H7 (cell line): ENCODE measurements at places on chromosomes 6 and 20.
A peak's percentile ranks its signal among the peaks of the same experiment; 100 is the strongest.

DNA sequence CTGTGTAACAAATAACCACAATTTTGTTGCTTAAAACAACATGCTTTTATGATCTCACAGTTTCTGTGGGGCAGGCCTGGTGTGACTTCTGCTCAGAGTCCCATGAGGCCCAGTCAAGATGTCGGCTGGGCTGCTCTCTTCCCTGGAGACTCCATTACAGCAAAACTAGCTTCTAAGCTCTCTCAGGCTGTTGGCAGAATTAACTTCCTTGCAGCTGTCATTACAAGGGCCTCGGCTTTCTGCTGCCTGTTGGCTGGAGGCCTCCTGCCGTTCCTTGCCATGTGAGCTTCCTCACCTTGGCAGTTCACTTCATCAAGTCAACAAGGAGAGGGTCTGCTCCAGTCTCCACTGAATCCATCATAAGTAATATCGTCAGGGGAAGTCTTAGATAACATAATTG is 659.2 kb downstream of the PRKN start:
- DNase-seq, result no peak

GRCh38 chr6:167978607-167979006 is 18.9 kb upstream of the KIF25 start:
- DNase-seq, result no peak

DNA sequence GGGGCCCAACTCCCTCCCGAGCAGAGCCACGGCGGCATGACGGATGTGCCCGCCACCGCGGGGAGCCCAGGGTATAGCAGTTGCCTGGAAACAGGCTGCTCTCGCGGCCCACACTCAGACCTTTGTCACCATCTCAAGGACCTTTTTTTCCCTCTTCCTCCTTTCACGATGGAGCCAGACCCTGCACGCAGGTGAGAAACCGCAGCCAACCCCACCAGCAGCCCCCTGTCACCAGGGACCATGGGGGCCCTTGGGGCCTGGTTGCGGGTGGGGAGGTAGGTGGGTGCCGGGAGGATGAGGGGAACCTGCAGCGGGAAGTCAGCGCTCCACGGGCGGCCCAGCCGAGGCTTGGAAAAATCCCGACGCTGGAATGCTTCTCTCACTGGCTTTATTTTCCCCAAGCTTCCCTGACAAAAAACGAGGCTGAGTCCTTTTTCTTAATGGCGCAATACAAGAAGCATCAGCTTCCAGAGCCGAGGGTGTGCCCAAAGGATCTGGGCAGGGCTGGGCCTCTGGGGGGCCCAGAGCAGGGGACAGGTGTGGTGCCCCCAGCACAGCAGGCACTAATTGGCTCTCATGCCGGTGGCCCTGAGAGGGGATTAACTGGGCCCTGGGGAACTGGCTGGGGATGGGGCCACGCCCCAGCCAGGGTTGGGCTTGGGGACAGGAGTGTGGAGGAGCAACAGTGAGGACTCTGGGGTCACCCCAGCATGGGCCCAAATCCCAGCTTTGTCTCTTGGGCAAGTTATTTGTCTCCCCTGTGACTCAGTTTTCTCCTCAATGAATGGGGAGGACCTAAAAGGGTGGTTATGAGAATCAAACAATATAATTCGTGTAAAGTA is 23.9 kb downstream of the NOL4L start:
- peak; percentile 84 for DNase-seq

DNA sequence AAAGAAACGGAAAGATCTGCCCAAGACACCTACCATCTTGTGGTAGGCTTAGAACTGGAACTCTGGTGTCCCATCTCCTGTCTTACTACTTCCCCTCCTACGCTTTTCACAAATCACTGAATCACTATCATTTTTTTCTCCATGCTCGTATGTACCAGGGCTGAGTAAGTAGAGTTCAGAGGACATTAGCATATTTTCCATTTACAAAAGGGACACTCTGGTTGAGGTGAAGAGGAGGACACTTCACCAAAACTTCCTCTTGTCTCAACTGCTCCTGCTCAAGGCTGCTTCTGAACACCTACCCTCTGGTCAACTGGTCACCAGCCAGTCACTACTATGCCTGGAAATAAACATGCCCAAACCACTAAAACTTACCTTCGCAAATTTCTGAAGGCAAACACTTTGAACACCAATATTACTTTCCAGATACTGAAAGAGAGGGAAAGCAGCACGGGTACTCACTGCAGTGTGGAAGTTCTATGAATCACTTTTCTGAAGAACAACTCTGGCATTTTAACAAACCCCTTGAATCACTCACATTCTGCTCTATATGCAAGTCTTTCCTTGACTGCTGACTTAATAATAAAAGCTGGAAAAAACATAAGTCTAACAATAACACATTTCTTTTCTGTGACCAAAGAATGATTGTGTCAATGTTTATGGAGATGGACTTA is 123.3 kb downstream of the INSM1 start:
- DNase-seq, result no peak

DNA sequence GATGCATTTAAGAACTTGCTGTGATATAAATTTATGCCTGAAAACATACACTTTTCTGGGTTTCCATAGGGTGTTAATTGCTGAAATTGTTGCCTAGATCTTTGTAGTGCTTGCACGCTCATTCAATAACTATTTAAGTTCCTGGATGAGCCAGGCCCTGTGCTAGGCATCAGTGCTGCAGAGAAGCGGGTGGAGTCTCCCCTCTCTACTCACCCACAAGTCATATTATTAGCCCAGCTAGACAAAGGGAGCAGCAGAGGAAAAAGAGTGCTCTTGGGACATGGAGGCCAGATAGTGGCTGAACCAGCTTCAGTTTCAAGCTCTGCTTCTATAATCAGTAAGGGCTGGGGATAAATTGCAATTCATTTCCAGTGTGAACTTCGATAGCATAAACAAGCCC is 329.1 kb downstream of the TFAP2B start:
- no peak for DNase-seq

DNA sequence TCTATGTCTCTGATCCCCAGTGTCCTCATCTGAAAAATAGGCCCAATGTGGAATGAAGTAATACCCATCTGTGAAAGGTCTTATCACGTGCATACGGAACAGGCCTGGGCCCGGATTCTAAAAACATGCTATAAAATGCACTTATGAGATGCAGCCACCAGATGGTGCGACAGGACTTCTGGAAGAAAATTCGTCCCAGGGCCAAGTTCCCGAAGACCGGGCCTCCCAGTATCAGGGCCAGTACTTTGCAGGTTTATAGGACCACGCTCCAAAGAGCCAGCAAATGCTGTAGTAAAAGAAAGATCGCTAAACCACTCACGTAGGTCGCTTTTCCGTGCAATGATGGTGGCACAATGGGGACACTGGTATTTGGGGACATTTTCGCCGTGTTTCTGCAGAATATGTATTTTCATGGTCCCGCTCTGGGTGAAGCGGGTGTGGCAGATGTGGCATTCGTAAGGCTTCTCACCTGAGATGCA is 10.6 kb downstream of the CTCFL start:
- DNase-seq, result peak; percentile 82

- DNase-seq, result no peak
Measured at GRCh38 chr6:21404577-21404976, 189.0 kb upstream of the SOX4 start.

DNA sequence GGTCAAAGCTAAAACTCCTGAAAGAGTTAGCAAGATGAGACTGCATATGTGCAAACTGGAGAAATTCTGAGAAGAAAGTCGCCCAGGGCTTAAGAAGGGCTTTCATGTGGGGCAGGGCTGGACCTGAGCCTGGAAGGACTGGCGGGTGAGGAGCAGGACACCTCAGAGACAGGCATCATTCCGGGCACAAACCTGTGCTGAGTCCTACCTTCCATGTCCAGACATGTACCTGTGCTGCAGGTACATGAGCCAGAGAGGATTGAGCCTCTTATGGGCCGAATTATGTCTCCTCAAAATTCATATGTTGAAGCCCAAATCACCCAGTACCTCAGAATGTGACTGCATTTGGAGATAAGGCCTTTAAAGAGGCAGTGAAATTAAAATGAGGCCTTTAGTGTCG is 171.0 kb downstream of the QRSL1 start:
- DNase-seq, result no peak

- no peak for DNase-seq
Measured at GRCh38 chr6:165571721-165572132, 91.3 kb downstream of the PDE10A start.

DNA sequence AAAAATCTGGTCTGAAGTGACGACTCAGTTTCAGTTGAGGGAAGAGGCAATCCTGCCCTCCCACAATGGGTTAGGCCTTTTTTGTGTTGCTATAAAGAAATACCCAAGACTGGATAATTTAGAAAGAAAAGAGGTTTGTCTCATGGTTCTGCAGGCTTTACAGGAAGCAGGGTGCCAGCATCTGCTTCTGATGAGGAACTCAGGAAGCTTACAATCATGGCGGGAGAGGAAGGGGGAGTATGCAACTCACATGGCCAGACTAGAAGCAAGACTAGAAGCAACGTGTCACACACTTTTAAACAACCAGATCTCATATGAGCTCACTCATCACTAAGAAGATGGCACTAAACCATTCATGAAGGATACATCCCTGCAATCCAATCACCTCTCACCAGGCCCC is 529.3 kb downstream of the KIF16B start:
- DNase-seq, result no peak

DNA sequence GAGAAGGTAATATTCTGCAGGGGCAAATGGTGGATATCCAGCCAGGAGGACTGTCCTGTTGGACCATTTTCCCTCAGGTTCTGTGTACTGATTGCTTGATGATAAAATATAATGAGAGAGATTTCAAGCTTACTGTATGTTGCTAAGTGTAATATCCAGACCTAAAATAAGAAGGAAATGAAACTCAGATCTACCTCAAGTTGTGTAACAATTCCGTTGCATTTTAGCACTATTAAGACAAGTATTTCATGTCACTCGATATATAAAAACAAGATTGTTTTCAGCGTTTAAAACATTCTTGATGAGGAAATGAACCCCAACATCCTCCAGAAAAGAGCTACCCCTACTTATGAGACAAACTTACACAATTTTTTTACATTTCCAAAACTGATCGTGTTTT is 57.2 kb downstream of the RGS17 start:
- no peak for DNase-seq

DNA sequence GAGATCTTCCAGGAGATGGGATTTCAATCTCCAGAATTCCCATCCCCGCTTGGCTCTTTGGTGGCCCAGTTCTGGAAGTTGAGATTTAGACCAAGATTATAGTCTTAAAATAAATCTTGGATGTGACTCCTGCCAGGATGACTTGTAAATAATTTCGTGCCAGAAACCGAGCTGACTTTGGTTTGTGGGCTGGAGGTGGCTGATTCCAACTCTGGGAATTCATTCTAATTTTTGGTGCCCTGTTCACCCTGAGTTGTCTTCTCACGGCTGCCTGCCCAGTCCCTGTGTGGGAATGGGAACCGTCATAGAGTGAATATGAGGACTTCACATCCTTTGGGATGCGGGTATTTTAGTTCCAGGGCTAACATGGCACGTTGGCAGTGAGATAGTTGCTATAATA is 64.8 kb downstream of the JARID2 start:
- DNase-seq, result no peak

GRCh38 chr6:819122-819521 is 126.2 kb upstream of the EXOC2 start:
- no peak for DNase-seq

GRCh38 chr6:130681028-130681427 is 146.2 kb upstream of the SMLR1 start:
- DNase-seq, result no peak

- no peak for DNase-seq
Measured at GRCh38 chr6:90036963-90037362, 142.7 kb downstream of the GJA10 start.

DNA sequence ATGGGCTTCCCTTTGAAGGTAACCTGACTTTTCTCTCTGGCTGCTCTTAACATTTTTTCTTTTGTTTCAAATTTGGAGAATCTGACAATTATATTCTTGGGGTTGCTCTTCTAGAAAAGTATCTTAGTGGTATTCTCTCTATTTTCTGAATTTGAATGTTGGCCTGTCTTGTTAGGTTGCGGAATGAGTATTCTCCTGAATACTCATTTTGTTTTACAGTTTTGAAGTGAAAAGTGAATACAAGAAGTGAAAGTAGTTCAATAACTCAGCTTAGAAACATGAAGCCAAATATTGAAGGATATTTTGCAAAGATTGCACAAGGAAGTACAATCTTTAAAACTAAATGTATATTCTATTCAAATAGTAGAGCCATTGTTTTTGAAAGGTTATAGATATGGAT is 120.2 kb upstream of the MAP3K4 start:
- no peak for DNase-seq

DNA sequence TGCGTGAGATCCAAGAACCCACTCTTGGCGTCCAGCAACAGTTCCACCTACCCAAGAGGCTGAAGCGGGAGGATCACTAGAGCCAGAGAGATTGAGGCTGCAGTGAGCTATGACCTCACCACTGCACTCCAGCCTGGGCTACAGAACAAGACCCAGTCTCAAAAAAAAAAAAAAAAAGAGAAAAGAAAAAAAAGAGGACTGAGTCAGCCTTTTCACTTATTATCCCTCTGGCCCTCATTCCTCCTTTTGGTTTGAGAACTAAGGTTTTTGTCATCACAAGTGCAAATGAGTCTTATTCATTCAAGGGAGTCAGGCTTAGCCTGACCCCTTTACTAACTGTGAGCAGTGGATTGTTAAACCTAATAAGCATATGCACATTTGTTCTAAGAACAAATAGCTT is 37.9 kb upstream of the JARID2 start:
- DNase-seq, result peak; percentile 77

- no peak for DNase-seq
Measured at GRCh38 chr20:7269452-7269851, 502.0 kb downstream of the BMP2 start.

DNA sequence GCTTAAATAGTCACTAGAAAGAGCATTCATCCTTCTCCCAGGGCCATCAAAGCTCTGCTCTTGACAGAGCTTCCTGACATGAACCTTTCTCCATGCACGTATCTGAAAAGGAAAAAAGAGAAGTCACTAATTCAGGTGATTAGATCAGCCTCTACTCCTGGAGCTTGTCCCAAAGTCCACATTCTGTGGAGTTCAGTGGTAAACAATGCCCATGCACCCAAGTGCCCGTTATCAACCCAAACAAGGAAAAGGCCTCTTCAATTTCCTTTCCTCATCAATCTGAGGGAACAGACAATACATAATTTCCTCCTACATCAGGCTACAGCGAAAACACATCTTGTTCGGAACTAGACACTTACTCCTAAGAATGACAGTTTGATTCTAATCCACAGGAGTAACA is 129.2 kb upstream of the PCSK2 start:
- no peak for DNase-seq

- DNase-seq, result no peak
Measured at GRCh38 chr20:47281376-47281775, 75.1 kb downstream of the ZMYND8 start.
